ENCODE measurements at places on chromosomes 4 and X.

GRCh38 chr4:179803857-179804256 is 2361.6 kb upstream of the AGA start:
- DNase-seq = no peak

GRCh38 chrX:44240036-44240435 is 103.4 kb downstream of the EFHC2 start:
- no peak for DNase-seq

- no peak for DNase-seq
These were observed 46.0 kb downstream of the EIF2S3 start for GRCh38 chrX:24100713-24101112.

- no peak for DNase-seq
These were observed 59.5 kb downstream of the PGRMC2 start for GRCh38 chr4:128227991-128228571.

DNA sequence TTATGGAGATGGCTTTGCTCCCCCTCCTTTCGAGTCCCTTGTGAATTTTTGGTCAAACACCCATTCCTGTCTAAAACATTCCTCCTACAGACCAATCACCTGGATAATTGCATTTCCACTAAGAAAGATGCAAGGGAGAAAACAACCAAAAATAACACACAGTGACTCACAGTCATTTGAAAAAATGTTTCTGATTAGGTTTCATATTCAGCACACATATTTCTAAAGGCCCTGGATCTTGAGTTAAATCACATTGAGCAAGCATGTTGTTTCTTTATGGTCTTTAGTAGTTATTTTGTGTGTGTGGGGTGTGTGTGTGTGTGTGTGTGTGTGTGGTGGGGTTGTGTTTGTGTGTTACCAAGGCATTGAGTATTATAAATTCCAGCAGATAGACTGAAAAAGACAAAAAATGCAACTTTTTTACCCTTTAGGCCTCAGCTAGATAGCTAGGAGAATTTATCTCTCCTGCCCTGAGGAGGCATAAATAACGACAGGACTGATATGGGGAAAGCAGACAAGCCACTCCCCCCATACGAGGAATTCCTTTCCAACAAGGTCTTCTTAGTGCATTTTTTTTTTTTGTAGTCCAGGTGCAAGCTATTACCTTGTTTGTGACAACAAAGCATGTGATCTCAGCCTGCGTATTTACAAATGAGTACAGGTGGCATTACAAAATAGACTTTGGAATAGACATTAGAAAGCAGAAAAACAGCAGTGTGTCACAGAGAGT is 265.4 kb upstream of the ADGRL3 start:
- DNase-seq = no peak

DNA sequence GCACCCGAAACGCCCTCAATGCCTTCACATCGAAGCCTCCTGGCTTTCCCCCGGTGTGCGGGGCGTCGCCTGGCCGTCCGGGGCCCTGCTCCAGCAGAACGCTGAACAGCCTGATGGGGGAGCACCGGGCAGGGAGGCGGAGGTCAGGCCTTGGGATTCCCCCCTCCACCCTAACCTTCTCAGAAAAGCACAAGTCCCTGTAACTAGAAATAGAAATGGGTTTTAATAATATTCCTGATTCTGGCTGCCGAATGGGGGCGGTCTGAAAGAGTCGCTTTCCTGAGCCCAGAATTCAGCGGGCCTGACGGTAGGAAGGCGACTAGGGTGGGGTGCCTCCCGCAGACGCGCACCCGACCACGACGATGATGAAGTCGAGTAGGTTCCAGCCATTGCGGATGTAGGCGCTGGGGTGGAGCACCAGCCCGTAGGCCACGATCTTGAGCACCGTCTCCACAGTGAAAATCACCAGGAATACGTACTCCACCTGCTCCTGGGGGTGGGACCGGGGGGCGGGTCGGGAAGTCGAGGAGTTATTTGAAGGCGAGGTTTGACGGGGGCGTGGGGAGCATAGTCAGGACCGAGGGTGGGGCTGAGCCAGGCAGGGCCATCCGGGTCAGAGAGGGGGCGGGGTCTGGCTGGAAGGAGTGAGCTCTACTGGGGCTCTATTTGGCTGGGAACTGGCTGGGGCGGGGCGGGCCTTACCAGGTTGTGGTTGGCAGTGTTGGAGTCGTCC is 2.5 kb downstream of the CACNA1F start:
- peak; percentile 77 for DNase-seq

- no peak for DNase-seq
These were observed 58.5 kb downstream of the KDM6A start for GRCh38 chrX:44931441-44931973.

- DNase-seq = no peak
These were observed 44.8 kb downstream of the GRIA2 start for GRCh38 chr4:157265281-157265680.

- no peak for DNase-seq
These were observed 233.8 kb downstream of the FRMPD4 start for GRCh38 chrX:12372111-12372510.
